Activated CD4-positive, CD25-positive, alpha-beta regulatory T cell treated with anti-CD3 and anti-CD28 coated beads, Interleukin-2, amount 50 U/mL, for 72 hours (primary cell): ENCODE measurements at places on chromosomes 3 and 15.

- DNase-seq = no peak
Observed at GRCh38 chr3:138033202-138033691, 23.3 kb downstream of the CLDN18 start.

- DNase-seq = no peak
Observed at GRCh38 chr3:13189639-13190377, 116.6 kb upstream of the IQSEC1 start.

GRCh38 chr3:124839896-124840295, 47.3 kb downstream of the ITGB5 start:
- no peak for DNase-seq

DNA sequence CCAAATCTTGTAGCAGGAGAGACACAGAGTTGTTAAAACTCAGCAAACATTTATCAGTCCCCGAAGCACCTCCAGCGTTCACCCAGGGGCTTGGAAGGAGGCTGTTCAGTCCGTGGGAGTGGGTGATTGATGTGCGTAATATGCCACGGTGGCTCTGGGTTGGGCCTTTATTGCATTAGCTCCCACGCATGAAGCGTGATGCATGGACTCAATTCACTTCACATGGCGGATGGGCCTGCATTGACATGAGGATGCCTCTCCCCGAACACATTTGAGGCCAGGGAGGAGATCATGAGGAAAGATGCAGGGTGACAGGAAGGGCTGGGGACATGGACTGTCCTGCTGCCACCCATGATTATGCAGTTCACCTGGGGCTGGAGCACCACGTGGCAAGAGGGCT, 126.5 kb downstream of the FAM43A start:
- DNase-seq = no peak

DNA sequence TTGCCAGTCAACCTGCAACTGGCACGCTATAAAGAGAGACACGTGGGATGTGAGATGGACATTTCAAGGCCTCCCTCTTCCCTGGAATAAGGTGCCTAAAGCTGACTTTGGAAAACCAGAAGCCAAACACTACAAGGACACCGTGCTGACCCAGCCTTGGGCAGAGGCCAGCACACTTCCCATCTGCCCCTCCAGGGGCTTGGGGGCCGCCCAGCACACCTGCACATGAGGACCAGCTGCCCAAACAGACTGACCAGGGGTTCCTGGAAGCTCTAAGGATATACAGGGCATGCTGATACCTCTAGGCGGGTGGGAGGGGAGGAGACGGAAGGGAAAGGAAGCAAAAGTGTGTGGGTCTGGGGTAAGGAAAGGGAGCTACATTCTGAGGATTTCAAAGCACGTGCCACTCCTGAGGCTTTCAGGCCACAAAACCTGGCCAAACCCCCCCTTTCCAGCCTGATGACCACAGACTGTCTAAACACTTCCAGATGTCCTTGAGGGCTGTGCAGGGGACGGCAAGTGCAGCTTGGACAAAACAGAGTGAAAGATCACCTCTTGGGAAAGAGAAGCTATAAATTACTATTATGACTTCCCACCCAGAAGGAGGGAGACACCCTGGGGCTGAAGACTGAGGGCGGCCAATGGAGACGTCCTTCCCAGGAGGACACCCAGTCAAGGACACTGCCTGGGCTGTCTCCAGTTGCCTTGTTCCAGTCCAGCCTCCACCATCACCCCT, 57.9 kb downstream of the ADCY5 start:
- DNase-seq = no peak

- peak; percentile 73 for DNase-seq
Observed at GRCh38 chr15:66387163-66388042, 691 bp downstream of the MAP2K1 start.

DNA sequence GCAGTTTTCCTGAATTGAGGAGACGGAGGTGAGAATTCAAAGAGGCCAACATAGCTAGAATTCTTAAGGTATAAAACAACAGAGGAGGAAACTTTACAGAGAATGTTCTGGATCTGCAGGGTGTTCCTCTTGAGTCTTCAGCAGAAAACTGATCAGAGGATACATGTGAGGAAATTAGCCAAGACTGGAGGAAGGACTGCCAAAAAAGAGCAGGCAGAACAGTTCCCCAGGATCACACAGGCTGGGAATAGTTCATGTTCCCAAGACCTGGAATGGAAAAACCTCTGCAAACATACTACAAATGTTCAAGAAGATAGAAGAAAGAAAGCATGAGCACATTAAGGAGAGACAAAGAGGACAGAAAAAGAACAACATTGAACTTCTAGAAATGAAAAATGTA, 7.5 kb downstream of the SLC49A4 start:
- DNase-seq = no peak

DNA sequence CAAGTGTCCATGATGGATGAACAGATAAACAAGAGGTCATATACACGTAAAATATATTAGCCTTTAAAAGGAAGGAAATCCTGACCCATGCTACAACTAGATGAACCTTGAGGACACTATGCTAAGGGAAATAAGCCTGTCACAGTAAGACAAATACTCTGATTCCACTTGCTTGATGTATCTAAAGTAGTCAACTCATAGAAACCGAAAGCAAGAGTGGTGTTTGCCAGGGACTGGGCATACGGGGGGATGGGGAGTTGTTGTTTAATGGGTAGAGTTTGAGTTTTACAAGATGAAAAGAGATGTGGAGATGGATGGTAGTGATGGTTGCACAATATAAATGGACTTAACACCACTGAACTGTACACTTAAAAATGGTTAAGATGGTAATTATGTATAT, 65.4 kb downstream of the C3orf70 start:
- no peak for DNase-seq

- no peak for DNase-seq
Observed at GRCh38 chr3:144364737-144365136, 393.1 kb downstream of the DIPK2A start.

DNA sequence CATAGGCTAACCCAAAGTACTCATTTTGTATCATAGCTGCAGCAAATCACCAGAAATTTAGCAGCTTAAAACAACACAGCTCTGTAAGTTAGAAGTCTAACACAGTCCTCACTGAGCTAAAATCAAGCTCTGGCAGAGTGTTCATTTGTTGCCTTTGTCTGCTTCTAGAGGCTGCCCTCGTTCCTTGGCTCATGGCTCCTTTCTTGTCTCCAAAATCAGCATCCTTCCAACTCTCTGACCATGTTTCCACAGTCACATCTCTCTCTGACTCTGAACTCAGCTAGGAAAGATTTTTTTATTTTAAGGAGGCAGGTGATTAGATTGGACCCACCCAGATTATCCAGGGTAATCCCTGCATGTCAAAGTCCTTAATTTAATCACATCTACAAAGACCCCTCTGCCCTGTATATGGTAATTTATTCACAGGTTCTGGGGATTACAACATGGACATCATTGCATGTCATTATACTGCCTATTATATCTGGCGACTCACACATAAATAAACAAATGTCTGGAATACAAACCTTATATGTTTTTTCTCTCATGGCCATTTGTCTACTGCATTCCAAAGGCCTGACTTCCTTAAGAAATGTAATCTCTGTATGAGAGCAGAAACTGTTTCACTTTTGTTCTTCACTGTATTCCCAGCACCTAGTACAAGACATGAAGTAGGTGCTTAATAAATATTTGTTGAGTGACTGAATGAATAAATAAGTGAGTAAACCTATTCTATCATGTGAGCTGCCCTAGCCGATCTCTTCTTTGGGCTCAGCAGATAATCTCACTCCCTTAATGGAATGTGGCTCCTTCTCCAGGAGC, 15.1 kb upstream of the UACA start:
- no peak for DNase-seq

GRCh38 chr3:140204271-140204984, 269.4 kb downstream of the CLSTN2 start:
- DNase-seq = no peak

- no peak for DNase-seq
Observed at GRCh38 chr3:159923956-159924355, 64.7 kb upstream of the IL12A start.

GRCh38 chr15:31471731-31472430, 145.2 kb downstream of the KLF13 start:
- DNase-seq = no peak

GRCh38 chr3:159859424-159859823, 129.2 kb upstream of the IL12A start:
- DNase-seq = no peak

DNA sequence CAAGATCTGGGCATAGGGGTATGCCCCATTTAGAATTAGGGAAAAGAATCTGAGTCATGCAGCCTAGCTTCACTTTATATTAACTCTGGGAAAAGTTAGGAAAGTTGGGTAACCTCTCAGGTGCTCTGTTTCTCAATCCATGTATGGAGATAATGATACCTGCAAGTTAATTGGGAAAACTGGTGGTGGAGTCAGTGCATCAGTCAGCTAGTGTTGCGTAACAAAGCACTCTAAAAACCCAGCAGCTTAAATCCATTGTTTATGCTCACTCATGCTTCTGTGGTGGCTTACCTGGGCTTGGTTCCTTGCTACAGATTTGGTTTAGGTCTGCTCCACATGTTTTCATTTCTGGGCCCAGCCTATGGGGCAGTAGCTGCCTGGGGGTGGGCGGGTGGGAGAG, 91.0 kb downstream of the SMAD3 start:
- no peak for DNase-seq
